ENCODE measurements at places on chromosomes 5 and 9.

- no peak for DNase-seq
Observed at GRCh38 chr9:98755006-98755618, 41.2 kb downstream of the ANKS6 start.

GRCh38 chr5:72906806-72907205 lies 49.0 kb upstream of the FCHO2 start:
- DNase-seq, result no peak

DNA sequence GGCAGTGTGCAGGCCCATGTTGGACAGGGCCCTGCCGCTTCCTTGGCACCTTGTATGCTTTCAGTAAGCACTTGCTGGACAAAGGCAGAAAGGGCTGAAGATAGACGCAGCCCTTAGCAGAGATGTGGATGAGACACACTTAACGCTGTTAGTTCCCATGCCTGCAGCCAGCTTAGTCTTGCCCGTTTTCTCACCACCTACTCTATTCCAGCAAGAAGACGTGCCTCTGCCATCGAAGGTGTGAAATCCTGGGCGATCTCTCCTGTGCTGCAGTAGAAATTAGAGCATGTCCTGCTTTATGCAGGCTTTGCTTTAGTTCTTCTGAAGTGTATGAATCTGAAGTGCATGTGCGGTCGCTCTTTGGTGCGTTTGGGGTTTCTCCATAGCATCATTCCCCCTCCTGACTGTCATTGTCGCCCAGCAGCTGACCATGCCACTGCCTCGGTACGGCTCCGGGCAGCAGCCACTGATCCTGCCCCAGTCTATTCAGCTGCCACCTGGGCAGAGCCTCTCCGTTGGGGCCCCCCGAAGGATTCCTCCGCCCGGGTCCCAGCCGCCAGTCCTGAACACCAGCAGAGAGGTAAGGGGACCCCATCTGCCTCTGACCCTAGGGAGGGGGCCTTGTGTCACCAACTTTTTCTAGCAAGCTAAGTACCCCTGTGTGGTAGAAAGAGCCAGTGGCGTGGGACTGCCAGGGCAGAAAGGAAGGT lies 11.6 kb upstream of the POMT1 start:
- DNase-seq, result no peak

DNA sequence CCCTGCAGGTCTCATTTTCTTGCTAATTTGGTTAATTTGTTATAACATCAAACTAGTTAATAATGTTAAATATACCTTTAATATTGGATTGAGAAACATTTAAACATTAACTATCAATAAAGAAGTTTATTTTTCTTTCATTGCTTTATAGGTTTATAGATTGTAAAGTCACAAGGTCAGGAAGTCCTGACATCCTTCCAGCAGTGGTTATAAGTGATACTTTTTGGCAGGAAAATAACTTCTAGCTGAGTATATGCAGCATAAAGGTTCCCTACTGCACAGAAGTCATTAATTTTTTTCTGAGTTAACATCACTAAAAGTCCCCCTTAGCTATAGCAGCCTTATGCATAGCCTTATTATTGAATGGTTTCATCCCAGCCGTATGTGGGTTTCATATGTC lies 85.5 kb downstream of the LNPEP start:
- DNase-seq, result no peak

DNA sequence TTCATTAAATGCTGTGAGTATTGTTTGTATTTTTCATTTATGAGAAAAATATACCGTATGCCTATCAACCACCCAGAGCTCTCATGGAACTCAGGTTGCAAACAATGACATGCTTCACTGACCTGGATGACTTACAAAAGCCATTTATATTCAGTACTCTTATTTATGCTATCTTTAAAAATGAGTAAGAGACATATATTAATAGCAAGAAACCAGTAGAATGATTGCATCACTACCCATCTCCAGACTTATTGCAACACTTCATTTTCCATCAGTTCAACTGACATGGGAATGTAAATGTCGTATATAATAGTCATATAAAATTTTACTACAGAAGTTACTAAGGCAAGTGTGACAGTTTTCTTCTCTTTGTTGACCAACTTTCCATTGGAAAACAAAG lies 69.1 kb downstream of the OTP start:
- no peak for DNase-seq

GRCh38 chr9:133752739-133753446 lies 14.7 kb upstream of the SARDH start:
- DNase-seq, result no peak

- DNase-seq, result no peak
Observed at GRCh38 chr9:129720865-129721545, 31.8 kb downstream of the PTGES start.
